AG09319 (cell line): ENCODE measurements at places on chromosomes 1 and 21.

- peak; percentile 88 for DNase-seq
These were observed 32.2 kb downstream of the BATF3 start for GRCh38 chr1:212667223-212668139.

DNA sequence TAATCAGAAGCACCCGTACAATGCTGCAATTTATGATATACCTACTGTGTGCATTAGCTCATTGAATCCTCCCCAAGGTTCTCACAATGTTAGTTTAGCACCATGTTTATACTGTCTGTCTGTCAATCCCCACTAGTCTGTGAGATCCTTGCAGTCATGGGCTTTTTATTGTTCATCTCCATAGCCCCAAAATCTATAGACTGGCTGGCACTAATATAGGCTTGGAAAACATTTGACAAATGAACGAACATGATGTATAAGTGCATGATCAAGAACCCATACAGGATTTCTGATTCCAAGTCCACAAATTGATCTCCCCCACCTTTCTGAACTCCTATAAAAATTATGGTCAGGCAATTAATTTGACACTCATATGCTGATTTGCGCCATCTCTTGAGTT, 290.0 kb downstream of the OMA1 start:
- DNase-seq: no peak

DNA sequence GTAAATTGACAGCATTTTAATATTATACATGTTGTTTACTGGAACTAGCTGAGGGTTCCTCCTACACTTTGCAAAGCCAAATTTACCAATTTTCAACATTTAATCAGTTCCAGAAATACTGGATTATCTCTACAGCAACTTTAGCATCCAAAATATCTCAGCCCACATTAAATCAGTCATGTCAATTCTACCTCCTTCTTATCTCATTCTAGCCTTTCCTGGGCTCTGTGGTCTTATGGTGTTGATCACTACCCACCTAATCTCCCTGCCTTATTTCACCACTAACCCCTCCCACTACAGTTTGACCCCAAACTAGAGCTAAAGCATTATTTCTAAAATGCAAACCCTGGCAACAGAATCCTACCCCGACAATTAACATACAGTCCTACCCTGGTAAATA, 3.3 kb downstream of the OMA1 start:
- no peak for DNase-seq

DNA sequence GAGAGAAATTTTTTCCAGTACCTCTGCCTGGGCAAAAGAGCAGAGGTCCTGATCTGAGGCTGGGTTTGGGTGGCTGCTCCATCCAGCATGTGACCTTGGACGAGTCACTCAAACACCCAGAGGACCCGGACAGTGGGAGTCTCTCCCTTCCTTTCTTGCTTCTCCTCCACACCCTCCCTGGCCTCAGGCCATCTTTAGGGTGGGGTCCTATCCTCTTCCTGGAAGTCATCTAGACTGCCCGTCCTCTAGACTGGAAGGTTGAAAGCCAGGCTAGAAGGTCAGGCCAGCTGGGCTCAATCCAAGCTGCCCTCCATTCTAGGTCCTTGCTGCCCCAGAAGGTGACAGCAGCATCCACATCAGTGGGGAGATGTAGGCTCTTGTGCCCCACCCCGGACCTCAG, 599.5 kb downstream of the MATN1 start:
- DNase-seq: no peak

GRCh38 chr1:193662030-193662429, 475.6 kb upstream of the B3GALT2 start:
- DNase-seq: no peak

DNA sequence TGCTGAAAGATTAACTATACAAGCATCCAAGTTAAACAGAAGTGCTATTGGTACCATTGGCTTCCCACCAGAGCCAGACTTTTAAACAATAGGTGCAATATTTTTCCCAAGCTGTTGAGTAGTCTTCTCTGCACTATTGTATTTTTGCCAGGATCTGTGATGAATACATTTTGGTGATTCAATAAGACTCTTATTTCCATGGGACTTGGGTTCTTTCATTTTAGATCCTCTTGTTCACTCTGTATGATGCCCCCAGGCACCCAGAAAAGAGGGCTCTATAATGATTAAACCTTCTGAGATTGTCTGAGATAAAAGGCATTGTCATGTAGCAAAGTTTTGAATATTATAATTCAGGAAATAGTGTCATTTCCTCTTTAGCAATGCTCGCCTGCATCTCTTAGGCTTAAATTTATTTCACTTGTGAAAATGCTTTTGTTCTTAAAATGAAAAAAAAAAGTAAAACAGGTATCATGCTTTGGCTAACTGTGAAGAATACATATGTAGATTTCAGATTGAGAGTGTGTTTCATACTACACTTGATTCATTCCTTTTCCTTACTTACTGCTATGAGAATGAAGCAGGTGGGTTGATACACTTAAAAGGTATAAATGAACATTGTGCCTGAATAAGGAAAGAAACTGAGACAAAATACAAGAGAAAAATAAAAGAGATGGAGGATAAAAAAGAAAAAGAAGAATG, 275.0 kb downstream of the HMCN1 start:
- no peak for DNase-seq

DNA sequence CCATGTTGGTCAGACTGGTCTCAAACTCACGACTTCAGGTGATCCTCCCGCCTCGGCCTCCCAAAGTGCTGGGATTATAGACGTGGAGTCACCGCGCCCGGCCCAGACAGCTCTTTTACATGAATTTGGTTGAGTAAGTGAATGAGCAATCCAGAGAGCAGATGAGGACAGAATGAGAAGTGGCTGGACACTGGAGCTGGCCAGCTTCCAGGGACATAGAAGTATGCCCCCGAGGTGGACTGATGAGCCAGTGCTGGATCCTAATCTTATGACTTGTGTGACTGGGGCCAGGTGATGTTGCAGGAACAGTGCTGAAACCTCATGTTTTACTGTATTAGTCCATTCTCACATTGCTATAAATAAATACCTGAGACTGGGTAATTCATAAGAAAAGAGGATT, 35.9 kb upstream of the KANK4 start:
- DNase-seq: no peak
